Cardiac septum (tissue), 1 donor: ENCODE measurements at places on chromosomes 3 and 15. TPM values are rescaled to one million over a fixed set of nuclear protein-coding genes. Genes with fewer than 3 reads are reported as not detected.

GRCh38 chr3:190644766-190645165, 130.9 kb downstream of the IL1RAP start:
- no peak for DNase-seq

GRCh38 chr3:190302212-190302867, 19.9 kb downstream of the CLDN1 start:
- DNase-seq = no peak

Gene PPP2R3A
- 82.8 TPM for total RNA-seq

Gene RAD18
- total RNA-seq = 3.2 TPM
